Stimulated activated naive CD4-positive, alpha-beta T cell (primary cell): ENCODE measurements at places on chromosomes 16 and 17.

- DNase-seq = no peak
These were observed 264.3 kb downstream of the CPPED1 start for GRCh38 chr16:12539185-12539929.

DNA sequence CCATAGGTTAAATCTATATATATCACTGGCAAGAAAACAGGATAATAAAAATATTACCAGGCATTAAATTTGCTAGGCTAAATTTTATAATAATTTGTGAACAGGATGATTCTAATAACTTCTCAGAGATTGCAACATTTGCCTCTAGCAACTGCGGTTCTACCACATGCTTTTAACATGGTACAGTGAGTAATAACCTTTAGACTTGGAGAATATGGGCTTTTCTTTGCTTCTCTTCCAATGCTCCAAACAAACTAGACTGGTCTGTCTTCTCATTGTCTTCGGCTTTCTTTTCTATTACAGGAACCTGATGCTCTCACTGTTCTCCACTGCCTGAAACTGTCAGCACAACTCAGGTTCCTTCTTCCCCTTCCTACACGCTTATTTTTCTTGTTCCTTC, 80.6 kb downstream of the CA4 start:
- no peak for DNase-seq

GRCh38 chr17:48878920-48879898, 13.4 kb upstream of the ATP5MC1 start:
- DNase-seq = peak; percentile 44

DNA sequence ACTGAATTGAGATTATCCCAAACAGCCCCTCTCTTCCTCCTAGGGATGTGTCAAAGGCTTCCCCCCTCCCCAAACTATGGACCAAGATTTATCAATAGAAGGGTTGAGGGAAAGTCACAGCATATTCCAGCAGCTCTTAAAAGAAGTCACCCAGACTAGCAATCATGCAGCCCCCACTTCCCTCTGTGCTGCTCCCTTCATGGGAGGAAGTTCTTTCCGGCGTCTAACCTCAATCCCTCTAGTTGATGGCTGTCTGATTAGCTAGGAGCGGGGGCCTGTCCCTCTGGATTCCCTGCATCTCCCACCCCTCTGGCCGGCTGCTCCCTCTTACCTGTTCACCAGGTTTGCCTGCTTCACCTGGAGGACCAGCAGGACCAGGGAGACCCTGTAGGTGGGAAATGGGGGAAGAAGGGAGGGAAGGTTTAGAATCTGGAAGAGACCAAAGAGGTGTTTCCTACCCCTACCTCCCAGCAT, 9.2 kb downstream of the COL1A1 start:
- DNase-seq = no peak

- no peak for DNase-seq
These were observed 12.1 kb downstream of the CA5A start for GRCh38 chr16:87924041-87924810.

GRCh38 chr17:33640629-33641028, 347.5 kb upstream of the ASIC2 start:
- no peak for DNase-seq

DNA sequence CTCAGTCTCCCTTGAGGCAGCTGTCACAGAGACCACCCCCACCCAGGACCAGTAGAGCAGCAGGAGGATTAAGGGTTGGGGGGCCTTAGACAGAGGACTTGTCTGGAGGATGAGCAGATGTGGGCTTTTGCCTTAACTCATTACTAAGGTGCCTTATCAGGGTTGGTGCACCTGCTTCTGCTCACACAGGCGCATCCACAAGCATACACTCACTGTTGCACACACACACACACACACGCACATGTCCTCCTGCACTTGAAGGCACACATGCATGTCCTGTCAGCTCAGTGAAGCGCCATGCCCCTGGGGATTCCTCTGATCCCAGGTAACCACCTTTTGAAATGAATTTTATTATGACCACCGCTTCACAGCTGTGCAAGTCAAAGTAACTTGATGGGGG, 1.2 kb downstream of the GFAP start:
- DNase-seq = no peak

- no peak for DNase-seq
These were observed 6.3 kb downstream of the C17orf75 start for GRCh38 chr17:32335687-32336086.

- DNase-seq = no peak
These were observed 114.7 kb downstream of the NOG start for GRCh38 chr17:56708220-56708558.

DNA sequence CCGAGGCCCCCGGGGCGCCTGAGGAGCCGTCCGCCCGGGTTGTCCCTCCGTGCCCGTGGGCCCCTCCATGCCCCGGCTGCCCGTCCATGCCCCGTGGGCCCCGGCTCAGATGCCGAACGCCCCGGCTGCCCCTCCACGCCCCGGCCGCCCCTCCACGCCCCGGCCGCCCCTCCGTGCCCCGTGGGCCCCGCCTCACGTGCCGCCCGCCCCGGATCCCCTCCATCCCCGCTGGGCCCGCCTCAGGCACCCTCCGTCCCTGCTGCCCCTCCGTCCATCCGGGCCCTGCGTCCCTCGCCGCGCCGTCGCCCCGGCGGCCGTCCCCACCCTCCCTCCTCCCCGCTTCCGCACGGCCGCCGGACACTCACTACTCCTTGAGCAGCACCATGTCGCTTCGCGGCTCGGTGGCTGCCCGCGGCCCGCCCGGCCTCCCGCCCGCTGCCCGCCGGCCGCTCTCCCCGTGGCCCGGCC, 382 bp downstream of the PITPNA start:
- no peak for DNase-seq

- DNase-seq = peak; percentile 6
These were observed 46.1 kb upstream of the BPTF start for GRCh38 chr17:67779098-67779672.

- no peak for DNase-seq
These were observed 16.7 kb downstream of the ASGR2 start for GRCh38 chr17:7097940-7098339.

DNA sequence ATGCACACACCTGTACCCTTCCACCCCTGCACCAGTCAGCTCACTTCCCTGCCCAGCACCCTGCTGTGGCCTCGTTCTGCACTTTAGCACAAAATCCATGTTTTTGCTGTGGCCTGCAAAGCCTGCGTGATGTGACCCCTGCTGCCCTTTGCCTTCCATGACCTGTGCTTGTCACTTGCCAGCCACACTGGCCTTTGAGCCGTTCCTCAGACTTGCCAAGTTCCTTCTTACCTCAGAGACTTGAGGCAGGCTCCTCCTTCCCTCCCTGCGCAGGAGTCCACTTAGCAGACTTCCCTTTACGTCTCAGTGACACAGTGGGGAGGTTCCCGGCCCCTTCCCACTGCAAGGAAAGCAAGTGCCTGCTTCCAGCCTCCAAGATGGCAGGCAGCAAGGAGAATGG, 134.7 kb downstream of the SNX29 start:
- no peak for DNase-seq

DNA sequence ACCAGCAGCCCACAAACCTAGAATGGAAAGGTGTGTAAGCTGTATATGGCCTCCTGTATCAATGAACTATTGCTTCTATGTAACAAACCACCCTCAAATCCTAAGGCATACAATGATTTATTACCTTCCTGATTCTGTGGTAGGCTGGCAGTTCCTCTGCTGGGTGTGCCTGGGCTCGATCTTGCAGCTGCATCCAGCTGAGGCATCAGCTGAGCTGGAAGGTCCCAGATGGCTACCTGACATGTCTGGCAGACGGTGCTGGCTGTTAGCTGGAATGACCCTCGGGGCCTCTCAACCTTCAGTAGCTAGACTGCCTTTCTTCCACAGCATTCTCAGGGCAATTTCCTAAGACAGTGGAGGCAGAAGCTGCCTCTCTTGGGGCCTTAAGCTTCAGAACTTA, 152.7 kb downstream of the RAB11FIP4 start:
- no peak for DNase-seq

GRCh38 chr16:4261557-4262172, 11.2 kb downstream of the TFAP4 start:
- DNase-seq = peak; percentile 24

DNA sequence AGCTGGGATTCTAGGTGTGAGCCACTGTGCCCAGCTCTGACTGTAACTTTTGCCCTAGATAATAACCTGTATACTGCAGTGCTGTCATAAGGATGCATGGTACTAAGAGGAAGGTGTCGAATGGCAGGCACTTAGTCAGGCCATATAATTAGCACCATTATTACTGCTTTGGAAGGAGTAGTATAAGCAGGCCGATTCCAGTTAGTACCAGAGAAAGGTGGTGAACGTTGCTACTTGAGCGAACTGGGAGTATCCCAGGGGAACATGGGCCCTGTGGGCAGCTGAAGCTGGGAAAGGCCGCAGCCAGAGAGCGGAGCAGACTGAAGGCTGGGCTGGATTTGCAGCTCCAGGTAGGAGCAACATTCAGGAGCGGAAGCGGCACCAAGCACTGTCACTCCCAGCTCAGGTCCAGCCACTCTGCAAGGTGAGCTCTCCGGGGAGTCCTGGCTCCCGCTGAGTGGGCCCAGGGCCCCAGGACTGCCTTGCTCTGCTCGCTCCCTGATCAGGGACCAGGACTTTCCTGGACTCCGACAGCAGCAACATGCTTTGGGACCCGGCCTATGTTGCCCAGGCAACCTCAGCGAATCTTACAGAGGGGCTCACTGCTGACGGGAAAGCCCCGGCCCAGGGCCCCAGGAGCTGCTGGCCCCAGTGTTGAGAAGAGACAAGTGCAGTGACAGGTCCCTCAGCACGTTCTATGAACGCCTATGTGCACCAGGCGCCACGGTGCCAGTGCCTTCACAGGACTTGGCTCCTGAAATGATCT, 28.6 kb downstream of the C16orf74 start:
- DNase-seq = no peak

- DNase-seq = peak; percentile 36
These were observed 167.9 kb upstream of the GSE1 start for GRCh38 chr16:85445064-85445778.

- no peak for DNase-seq
These were observed 22.8 kb upstream of the DLX4 start for GRCh38 chr17:49946208-49946607.

DNA sequence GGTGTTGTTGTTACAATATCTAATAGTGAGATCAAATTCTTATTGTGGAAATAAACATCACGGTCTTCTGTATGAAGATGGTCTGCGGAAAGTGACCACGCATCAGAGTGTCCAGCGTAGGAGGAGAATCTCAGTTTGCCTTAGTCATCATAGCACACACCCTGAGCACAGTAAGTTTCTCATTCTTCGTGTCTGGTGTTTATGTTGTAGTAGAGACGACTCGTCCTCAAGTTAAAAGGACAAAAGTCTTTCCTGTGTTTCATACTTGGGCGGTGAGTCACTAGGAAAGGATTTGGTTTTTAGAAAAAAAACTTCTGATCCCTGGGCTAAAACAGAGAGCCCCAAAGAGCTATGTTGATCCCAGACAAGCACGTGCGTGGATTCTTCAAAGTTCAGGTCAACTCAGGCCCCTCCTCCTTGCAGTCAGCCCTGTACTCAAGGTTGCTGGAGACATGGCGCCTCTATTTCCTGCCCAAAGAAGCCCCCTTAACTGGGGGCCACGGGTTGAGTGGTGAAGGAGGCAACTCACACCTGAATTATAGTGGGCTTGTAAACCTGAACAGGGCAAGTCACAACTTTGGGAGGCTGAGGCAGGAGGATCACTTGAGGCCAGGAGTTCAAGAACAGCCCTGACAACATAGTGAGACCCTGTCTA, 170.4 kb downstream of the ZFHX3 start:
- DNase-seq = no peak

DNA sequence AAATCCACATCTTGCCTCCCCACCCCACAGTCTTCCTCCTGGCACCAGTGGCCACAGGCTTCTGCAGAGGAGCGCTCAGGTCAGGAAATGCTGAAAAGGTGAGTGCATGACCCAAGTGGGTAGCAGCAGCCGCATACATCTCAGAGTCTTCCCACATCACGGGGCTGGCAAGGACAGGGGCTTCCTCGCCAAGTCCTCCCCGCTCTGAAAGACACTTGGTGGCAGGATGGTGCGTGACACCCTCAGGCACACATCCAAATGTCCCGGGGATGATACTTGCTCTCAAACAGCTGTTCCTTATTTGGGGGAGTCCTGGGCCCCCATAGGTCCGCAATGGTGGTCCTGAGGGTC, 8.8 kb upstream of the SLC16A5 start:
- DNase-seq = no peak

DNA sequence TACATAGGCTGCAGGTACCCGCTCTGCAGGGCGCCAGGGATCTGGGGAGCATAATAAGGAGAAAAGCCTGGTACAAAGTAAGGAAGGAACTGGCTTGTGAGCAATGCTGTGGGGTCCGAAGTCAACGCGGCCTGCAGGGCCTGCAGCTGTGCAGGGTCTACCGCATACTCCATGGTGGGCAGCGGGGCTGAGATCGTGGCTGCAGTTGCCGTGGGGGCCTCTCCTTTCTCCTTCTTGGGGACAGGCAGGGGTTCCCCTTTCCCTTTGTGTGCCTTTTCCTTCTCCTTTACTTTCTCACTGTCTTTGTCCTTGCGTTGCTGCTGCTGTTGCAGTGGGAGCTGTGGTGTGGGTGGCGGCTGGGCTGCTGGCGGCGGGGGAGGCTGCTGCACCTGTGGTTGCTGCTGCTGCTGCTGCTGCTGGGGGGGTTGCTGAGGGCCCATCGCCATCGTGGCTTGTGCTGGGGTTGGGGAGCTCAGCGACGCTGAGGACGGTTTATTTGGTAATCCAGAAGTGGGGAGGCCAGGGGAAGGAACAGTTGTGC, 259.6 kb downstream of the ZFHX3 start:
- DNase-seq = no peak

DNA sequence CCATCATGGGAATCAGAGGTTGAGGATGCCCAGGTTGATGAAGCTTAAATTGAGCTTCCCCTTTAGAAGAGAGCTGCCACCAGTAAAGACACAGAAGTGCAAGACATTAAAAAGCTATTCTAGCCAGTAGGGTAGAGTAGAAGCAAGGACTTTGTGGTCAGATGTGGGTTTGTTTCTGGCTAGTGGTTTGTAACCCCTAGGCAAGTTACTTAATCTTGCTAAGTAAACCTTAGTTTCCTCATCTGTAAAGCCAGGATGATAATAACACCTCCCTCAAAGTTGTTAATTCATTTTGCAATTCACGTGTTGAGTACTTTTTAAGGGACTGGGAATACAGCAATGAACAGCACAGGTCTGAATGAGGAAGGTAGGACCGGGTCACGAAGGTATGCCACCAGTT, 3.6 kb downstream of the SNTB2 start:
- DNase-seq = no peak

- no peak for DNase-seq
These were observed 554.7 kb downstream of the RBFOX1 start for GRCh38 chr16:7887316-7887715.

DNA sequence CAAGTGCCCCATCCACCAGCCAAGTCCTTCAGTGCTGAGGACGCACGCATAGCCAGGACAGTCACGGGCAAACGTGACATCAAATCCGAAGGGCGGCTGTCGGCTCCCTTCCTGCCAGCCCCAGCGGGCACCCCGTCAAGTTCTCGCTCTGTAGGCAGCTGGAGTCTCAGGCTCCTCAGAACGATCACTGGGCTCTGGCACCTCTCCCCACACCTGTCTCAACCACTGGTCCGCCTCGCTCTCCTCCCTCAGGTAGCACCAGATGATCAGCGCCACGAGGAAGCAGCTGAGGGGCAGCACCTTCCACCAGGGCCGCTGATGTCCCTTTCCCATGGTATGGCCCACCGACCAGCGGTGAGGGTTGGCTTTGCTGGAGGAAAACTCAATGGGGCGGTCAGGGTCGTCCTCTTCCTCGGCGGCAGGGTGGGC, 422 bp downstream of the UQCC4 start:
- no peak for DNase-seq
